ENCODE measurements at places on chromosomes 2 and 18.

DNA sequence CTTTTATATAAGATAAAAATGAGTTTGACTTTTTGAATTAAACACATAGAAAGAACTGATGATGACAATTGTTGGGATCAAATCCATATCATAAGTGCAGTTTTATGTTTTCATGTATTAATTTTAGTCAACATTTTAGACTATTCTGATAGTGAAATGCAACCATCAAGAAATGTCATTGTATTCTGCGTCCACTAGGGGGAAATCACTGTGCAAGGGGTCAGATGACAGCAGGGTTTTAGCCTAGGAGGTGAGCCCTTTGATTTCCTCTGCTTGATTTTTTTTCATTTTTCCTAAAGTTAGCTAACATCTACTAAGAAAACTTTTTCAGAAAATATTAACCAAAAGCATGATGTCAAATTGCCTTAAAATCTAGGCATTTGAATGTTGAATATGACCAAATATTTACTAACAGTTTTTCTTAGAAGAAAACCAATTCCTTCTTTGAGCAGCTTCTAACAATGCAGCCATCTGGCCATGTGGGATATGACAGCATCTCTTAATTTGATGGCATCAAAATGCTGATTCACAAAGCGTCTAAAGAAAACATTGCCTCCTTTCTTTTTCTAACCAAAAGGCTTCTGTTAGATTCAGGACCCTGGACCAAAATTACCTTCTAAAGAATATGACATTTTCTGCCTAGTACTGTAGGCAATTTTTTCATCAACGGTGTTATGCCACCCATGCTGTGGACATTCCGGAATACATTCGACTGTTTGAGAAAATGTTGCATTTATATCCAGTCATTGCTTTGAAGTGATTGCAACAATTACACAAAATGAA is 141.5 kb downstream of the SPHKAP start:
- DNase-seq = peak; percentile 3

DNA sequence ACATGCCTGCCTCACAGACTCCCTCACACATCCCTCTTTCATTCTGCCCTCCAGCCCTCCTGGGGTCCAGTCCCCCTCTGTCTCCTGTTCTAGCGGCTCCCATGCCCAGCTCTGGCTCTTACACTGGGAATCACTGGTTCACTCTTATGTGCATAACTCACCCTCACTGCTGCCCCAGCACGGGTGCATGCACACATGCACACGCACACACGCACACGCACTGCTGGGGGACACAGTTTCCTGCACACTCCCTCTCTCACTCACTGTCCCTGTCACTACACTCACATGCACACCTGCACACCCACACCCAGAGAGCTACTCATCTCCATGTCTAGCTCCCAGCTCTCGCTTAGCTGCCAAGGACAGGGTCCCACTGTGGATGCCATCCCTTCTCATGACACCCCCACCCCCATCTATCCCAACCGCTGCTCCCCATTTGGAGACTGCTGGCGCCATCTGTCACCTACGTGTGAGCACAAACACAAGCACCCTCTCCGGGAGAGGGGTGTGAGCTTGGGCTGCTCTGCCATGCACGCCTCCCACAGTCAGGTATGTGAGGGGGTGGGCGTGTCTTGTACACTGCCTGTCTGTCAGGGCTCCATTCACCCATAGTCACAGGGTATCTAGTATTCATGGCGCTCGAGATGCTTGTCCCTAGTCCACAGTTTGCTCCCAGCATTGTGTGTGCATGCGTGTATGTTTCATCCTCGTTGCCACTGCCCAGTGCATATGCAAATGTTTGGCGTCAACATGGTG is 1.8 kb downstream of the ASIC4 start:
- DNase-seq = no peak

DNA sequence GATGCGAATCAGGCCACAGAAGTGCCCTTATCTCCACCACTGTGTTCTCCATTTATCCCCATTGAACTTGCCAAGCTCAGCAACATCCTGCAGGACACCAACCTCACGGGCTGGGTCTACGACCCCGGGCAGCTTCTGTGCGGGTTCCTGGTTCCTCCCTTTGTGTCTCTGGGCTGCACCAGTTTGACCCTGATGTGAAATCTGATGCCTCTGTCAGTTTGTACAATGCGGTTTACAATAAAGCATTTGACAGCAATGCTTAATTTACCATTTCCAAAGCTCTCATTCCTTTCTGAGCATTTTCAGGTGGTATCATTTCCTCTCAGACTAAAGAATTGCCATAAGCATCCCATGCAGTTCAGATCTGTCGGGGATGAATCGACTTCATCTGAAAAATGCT is 3.3 kb upstream of the TMEM18 start:
- no peak for DNase-seq

DNA sequence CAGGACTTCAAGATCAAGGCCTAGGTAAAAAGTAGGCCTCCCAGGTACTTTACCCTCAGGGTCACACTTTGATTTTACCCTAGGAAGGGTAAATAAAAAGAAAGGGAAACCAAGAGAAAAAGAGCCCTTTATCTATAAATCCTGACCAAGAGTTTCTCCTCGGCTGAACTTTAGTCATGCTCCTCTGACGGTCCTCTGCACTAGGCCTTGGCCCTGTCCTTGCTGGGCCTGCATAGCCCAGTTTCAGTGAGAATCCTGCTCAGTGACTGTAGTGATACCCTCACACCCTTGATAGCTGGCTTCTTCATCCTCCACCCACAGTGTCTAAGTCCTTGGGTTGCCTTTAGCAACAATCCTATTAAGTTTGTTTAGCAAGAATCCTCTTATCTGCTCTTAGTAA is 20.5 kb upstream of the ITSN2 start:
- no peak for DNase-seq

DNA sequence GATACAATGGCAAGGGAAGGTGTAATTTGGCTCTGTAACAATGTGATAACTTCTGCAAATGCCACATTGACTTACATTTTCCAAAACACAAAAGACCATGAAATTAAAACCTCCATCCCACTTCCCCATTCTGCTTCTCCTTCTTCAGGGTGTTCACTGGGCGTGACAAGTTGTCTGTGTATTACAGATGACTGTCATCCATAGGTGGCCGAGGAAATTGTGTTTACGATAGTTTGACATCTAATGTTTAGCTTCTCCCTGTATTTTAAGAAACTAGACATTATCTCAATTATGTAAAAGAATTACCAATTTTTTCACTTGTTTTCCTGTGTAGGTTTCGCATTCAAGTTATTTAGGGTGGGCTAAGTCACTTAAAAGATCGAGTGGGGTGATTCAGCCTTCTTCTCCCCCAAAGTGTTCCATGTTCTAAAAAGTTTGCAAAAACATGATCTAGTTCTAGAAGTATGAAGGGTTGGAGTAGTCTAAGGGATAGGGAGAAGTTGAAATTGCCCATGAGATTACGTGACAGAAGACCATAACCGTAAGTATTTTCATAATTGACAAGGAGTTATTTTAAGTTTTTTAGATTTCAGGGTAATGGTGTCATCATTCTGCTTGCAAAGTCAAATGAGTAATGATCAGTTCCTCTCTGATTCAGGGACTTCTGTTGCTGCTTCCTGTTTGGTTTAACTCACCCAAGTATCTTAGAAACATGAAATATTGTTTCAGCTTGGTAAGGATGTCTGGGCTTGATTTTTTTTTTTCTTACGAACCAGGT is 25.2 kb upstream of the CYTIP start:
- no peak for DNase-seq

GRCh38 chr2:197088694-197089093 is 162.2 kb upstream of the PGAP1 start:
- no peak for DNase-seq

DNA sequence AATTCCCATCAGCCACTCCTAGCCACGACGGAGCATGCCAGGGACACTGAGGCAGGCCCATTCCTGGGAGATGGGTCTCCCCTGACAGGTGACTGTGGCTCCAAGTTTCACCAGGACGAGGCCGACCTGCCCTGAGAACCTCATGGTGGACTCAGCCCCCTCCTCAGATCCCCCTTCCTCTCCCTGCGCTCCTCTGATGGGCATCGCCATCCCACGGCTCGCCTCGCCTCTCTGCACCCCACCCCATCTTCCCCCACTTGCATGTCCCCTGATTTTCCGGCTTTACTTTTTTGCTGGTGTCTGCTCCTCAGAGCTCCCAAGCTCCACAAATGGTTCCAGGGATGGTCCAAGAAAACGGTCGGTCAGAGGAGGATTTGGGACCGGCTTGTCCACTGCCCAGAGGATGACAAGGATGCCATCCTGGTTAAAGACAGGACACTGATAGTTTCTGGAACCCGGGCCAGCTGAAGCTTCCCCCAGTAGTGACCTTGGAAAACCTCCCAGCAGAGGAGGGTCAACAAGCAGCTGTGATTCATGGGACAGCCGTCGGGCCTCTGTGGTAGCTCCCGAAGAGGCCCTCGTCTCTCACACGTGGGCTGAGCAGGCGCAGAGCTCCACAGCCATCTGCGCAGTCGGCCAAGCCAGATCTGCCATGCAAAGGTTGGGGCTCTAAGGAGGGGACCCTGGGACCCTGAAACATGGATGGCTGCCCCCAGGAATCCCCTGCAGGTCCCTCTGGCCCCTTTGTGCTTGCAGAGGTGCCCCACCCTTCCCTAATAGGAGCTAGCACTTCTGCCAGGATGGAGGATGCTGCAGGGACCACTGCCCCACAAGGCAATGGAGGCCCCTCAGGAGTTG is 87.8 kb upstream of the SLC66A3 start:
- no peak for DNase-seq

GRCh38 chr2:119544939-119545475 is 758 bp downstream of the CFAP221 start:
- no peak for DNase-seq
